ENCODE measurements at places on chromosomes 1 and 21.

GRCh38 chr1:31581821-31582810 lies 5.8 kb downstream of the TINAGL1 start:
- DNase-seq, result no peak

DNA sequence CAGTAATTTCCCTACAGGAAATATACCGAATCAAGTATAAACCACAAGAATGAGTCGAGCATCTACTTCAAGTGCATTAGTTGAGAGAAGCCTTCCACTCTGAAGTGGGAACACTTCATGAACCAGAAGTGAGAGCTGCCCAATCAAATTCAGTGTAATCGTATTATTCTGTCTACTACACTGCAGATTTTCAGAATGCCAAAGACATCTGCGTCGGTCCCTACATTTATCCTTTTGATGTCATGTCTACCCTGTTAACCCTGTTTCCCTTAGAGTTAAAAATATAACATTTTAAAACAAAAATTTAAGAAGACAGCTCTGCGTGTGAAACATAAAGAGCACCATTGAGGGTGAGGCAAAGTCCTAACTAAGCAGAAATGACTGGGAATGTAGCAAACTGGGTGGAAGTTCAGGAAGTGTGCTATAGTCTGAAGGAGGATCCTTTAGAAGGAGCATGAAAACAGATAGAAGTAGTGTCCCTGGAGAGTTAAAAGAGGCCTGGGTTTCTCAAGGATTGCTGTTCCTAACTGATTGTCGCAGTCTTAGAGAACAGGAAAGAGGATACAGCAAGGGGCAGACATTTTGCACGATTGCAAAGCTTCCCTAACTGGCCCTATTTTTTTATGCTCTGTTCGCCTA lies 291.2 kb downstream of the PTPRC start:
- no peak for DNase-seq

DNA sequence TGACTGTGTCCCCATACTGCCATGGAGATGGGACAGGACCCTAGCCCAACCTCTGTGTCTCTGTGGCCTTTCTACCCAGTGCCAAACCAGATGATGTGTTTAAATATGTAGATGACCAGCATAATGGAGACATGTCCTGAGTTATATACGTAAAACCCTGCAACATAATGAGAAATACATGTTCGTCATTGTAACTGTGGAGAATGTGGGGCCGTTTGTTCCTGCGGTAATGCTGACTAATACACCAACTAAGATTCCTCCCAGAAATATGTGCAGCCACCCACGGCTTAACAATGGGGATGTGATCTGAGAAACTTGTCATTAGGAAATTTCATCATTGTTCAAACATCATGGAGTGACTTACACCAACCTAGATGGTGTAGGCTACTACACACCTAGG lies 71.7 kb upstream of the SIM2 start:
- no peak for DNase-seq

- no peak for DNase-seq
Observed at GRCh38 chr1:40044110-40044509, 3.6 kb downstream of the CAP1 start.

- DNase-seq, result peak; percentile 77
Observed at GRCh38 chr1:26289158-26290059, 9.5 kb downstream of the SH3BGRL3 start.

DNA sequence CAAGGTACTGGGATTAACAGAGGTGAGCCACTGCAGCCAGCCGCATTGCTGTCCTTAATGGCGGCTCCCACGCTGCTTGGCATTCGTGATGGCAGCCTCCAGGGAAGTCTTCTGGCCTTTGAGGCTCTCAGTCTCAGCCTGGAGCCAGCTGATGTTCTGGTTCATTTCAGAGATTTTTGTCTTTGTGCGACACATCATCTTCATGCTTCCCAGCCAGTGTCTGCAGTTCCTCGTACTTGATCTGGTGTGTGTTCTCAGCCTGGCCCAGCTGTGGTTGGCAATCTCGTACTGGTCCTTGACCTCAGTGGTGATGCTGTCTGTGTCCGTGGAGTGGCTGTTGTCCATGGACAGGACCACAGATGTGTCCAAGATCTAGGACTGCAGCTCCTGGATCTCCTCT lies 11.7 kb downstream of the SNRPE start:
- no peak for DNase-seq

DNA sequence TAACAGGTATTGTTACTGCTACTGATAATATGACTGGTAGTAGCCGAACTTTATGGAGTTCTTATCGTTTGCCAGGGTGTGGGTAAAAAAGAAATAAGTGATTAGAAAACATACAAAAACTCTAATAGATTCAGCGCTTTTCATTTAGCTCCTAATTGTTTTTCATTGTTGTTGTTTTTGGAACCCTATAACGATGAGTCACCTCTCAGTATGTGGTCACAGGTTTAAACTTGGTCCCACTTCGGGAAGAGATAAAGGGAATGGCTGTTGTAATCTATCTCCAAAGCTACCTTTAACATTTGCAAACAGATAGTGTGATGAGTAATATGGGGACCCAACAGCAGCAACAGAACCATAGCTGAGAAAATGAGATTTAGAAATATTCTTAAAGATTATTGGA lies 62.7 kb upstream of the BCL10 start:
- DNase-seq, result no peak

GRCh38 chr1:936348-937264 lies 12.9 kb downstream of the SAMD11 start:
- no peak for DNase-seq

GRCh38 chr1:43073490-43074230 lies 98.4 kb downstream of the EBNA1BP2 start:
- peak; percentile 83 for DNase-seq

GRCh38 chr1:158179301-158180041 lies 1.2 kb upstream of the CD1D start:
- DNase-seq, result peak; percentile 83

DNA sequence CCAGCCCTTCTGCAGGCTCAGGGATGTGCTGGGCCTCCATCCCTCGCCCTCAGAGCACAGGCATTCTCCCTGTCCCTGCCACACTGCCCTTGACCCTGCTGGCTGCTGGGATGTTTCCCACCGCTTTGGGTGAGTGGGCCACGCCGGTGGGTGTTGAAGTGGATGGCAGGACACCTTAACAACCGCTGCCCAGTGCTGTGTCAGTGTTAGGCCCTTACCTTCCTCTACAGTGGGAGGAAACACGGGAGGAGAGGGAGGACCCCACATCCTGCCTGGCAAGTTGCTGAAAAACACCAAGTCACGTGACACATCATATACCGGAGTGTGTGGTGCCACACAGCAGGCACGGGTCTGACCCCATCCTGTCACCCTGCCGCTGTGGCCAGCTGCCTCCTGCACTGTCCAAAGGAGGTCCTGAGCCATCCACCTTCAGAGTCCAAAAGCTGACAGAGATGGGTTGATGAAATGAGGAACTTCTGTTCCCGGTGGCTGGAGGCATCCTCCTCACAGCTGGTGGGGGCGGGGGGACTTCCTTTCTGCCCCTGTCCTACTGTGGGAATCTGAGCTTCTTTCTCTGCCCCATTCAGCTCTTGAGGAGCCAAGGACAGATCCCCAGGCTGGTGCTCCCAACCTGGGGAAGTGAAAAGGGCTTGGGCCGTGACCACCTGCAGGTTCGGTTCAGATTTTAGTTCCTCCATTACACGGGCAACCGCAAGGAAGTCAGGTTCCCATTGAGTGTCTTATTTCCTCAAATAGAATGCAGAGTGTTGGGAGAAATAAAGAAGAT lies 3.2 kb upstream of the THEMIS2 start:
- DNase-seq, result peak; percentile 53

DNA sequence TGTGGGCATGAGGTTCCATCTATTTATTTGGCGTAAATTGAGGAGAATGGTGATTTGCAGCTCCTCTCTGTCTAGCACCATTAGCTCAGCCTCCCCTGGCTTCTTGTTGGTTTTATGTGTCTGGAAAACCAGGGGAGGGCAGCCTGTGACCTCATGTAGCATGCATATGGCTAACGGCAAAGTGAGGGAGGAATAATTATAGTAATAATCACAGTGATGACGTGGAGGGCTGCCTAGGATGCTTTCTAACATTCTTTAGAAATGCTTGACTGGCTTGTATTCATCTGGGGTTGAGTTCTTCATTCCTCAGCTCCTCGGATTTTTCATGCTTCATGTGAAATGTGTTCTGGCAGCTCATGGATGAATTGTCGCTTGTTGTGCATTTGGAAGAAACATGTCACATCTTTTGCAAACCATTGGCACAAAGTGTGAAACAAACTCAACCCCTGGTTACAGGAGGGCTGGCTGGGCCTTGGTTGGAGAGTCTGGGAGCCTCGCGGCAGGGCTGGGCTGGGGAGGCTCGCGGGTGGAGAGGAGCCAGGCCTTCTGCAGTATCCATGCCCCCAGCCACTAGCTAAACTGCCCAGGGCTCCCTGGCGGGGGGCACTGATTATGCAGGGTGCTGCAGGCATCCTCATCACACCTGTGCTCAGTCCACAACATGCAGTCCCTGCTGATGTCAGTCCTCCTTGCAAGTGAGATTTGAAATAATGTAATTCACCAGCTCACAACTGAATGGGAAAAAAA lies 149.6 kb downstream of the DISC1 start:
- DNase-seq, result no peak

DNA sequence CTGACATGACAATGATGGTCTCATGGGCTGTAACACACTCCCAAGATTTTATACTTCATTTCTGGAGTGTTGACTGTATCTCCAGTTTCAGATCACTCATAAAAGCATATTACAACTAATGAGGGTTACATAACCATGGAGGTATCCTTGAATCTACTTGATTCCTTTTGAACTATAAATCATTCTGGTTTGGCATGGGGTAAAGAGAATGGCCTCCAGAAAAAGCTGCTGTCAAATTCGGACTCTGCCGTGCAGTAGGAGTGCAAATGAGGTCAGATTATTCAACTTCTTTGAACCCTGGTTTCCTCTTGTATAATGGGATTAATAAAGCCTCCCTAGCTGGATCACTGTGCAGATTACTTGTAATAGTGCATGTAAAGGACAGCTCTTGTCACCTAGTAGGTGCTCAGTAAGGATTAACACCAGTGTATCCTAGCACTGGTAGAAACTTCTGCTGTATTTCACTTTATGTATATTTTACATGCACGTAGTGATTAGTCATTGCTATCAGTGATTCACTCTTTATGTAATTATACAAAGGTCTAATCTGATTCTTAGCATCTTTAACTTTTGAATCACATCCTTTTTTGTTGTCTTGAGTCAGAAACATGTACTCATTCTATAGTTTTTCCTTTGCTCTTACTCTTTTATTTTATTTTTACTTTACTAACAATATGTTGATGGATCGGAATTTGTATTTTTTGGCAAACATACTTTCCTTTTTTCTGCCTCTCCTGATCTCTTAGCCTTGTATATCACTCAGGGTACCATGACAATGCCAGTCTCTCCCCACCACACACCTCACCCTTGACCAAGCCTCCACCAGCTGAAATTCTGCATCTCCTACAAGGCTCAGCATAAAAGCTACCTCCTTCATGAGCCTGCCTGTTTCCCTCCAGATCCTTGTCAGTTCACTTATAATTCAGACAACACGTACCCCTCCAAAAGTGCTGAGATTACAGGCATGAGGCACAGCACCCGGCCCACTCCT lies 3.2 kb downstream of the LRRC8C start:
- DNase-seq, result no peak

DNA sequence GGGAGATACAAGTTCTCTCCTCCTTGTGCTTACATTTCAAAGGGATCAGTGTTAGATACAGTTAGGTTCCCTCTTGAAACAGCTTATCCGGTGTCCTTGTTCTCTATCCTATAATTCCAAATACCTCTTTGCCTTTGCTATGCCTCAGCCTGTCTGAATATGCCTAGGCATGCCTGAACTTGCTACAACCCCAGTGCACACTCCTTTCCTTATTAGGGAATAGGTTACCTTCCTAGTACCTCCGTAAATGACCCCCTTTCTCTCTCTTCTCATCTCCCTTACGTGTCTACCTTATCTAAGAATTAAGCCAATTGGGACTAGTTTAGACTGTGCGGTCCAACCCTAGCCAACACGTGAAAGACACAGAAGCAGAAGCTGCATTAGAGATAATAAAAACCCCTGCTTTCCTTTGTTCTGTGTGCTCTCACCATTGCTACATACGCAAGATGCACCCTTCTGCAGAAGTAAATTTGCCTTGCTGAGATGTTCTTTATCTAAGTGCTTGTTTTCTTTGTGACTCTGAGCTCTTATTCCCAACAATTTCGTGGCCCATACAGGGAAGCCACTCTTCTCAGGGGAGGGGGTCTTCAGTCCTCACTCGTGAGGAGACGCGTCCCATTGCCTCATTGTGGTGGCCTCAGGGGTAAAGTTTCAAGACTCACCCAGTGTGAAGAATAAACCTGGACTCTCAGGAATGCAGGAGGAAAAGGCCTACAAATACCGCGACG lies 802.1 kb downstream of the PLA2G4A start:
- no peak for DNase-seq

DNA sequence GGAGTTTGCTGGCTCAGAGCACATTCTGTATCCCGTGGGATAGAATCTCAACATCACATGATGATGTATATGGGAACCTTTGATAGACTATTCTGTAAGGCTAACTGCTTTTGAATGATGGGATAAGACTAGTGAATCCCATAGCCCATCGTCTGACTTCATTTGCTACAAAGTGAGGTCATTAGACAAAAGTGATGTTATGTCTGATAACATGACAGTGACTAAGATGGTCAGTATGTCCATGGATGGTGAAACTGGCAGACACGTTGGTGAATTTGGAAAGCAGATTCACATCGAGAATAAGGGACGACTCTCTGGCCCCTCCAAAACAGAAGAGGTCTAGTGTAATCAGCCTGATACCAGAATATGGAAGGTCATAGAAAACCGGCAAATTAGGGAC lies 108.4 kb downstream of the HHAT start:
- no peak for DNase-seq

DNA sequence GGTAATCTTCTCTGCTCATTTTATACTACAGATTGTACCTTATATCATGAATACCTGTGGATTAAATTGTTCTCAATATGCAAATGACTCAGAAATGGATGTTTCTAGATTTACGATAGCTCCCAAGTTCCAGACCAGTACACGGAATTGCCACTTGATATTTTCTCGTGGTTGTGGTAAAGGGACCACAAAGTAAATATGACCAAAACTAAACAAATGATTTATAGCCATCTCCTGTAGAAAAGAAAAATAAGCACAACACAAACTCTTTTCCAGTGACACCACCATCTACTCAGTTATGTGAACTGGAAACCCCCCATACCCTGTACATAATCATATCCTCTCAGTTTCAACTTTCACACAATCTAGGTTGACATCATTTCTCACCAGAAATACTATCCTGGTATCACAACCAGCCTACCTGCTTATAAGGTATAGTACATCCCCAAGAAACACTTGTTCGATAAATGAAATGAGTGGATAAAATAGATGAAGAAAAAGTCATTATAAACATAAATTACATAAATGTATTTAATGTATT lies 172.3 kb downstream of the ADGRL4 start:
- DNase-seq, result peak; percentile 21

DNA sequence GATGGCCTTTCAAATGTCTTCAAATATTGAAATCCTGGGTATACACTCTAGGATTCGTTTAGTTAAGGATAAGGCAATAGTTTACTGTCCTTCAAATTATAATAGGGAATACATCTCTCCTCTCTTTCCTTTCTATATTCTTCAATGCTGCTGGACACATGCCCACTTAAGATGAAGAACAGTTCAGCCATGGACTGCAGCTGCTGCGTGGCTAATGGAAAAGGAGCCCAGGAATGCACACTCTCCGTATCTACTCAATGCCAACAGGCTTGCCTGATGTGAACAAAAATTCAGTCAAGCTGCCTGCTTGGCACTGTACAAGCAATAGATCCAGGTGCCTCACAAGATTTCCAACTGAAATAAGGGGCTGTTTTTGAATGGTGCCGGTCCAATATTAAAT lies 321.2 kb upstream of the LYPLAL1 start:
- DNase-seq, result no peak

GRCh38 chr1:34164771-34165391 lies at the start of gene CSMD2:
CSMD2 (minus strand) TSS chr1:34165230; CDS start chr1:34165097, 133 bp downstream.
- DNase-seq, result no peak
